ENCODE measurements at places on chromosomes 5 and 9.

DNA sequence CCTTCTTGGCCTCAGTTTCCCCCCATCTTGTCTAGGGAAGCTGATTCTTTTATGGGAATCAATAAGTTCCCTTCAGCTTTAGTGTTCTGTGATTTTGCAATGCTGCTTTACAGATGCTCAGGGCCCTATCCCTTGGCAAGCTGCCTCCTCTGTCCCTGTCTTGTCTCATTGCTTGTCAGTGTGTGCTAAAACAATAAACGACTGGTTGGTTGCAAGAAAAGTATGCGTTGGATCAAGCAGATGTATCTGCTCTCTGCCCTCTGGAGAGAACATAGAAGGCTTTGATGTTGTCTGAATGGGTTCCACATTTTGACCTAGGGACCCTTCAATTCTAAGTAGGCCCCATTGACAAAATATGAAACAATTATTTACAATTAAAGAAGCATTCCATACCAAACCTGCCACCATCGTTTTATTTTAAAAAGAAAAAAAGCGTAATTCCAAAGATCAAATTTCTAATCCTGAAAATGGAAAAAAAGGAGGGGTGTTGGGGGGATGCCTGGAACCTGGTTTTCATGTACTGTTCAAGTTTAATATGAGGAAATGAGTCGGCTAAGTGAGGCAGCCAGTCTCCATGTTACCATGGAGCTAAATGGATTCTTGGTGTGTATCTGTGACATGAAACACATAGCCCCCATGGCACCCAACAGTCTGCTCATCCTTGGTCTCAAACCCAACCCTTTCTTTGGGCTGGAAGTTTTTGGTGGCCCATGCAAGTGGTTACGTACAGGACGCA, 31.2 kb upstream of the TARS1 start:
- DNase-seq = no peak

GRCh38 chr9:90950600-90950999, 149.0 kb downstream of the SYK start:
- no peak for DNase-seq

DNA sequence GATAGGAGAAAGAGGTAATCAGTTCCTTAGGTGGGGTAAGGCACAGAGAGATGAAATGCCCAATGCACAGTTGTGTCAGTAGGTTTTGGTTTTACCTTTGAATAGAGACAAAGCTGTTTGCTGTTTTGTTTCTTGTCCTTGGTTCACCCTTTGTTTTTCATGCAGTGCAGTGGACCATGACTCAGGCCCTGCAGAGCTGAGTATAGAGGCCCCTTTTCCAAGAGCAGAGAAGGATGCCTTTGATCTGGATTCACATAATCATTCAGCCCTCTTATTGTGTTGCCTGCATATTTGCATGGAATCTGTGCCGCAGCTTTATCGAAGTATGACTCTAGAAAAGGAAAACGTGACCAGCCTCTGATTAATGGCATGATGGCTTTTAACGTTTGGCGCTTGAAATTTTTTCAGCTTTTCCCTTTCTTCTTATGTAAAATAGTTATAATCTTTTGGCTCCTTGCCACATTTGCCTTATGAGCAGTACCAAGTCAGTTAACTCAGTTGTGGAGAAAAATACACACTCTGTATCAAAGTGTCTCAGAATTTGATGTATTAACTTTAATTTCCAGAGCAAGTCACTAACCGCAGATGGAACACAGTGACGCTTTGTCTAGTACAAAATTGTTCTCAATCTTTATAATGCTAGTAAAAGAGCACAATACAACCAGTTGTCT, 197.6 kb downstream of the KDM4C start:
- DNase-seq = no peak

GRCh38 chr9:78970375-78970774, 601.4 kb upstream of the TLE4 start:
- no peak for DNase-seq

DNA sequence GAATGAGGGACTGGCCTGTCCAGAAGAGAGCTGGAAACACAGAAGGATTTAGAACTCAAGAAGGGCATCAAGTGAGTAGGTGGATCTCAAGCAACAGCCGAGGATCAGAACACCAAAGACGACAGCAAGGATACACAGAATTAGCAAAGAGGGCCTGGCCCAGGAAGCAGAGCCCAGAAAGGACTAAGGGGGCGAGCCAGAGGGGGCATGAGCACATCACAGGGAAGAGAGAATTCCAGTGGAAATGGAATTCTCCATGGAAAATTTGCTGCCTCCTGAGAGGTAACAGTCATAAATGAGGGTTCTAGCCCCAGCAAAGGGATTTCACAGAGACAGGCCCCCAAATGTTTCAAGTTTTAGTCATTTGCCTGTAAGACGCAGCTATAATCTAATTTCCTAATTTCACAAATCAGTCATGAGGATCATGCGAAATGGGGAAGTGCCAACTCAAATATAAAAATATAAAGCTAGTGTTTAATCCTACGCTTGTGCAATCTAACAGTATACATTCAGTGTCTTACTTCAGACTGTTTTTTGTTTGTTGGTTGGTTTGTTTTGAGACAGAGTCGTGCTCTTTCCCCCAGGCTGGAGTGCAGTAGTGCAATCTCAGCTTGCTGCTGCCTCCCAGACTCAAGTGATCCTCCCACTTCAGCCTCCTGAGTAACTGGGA, 46.7 kb downstream of the FNBP1 start:
- no peak for DNase-seq

- no peak for DNase-seq
Observed at GRCh38 chr5:150138551-150139265, 16.9 kb downstream of the PDGFRB start.

- no peak for DNase-seq
Observed at GRCh38 chr9:109602987-109603386, 104.9 kb upstream of the PTPN3 start.

Measured in CD8-positive, alpha-beta T cell (primary cell).